COLO829 (cell line): ENCODE measurements at places on chromosomes 2 and 18.

DNA sequence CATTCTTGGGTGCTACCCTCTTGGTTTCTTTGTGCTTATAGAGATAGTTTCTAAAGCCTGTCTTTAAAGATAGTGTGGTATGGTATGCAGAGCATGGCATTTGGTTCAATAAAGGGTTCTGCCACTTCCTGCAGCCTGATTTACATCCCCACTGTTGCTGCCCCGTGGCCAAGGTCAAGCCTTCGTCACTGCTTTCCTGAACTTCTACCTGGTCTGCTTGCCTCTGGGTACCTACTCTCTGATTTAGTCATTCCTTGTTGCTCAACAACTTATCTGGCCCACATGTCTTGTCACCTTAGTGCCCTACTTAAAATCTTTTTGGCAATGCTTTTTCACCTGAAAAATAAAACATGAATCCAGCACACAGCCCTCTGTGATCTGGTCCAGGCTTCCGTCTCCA lies 352.9 kb downstream of the LPIN1 start:
- DNase-seq = no peak

GRCh38 chr2:227503433-227504406 lies 31.8 kb downstream of the AGFG1 start:
- DNase-seq = peak; percentile 38

DNA sequence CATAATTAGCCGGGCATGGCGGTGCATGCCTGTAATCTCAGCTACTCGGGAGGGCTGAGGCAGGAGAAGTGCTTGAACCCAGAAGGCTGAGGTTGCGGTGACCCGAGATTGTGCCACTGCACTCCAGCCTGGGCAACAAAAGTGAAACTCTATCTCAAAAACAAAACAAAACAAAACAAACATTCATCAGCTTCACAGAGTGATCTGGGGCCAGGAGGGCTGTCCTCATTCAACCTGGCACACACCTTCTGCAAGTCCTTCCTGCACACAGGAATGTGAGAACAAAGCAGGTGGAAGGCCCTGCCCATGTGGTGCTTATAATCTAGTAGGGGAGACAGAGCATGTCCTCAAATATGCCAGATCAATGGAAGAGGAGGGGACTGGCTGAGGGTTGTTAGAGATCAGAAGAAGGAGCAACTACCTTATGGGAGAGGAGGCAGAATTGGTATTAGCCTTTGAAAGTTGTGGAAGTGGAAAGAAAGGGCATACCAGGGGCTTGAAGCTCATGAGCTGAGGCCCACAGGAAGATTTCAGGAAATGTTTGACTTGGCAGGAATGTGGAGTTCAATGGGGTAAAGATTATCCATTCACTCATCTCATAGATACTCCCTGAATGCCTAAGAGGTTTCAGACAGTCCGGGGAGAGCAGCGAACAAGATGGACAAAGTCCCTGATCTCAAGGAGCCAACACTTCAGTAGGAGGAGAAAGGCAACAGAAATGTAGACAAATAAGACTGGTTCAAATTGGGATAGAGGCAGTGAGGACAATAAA lies 155.3 kb upstream of the SIX3 start:
- DNase-seq = no peak

GRCh38 chr2:177148477-177149154 lies 64.0 kb upstream of the HNRNPA3 start:
- peak; percentile 75 for DNase-seq
